ENCODE measurements at places on chromosomes 13 and 19. TPM values are rescaled to one million over a fixed set of nuclear protein-coding genes. Genes with fewer than 3 reads are reported as not detected.

The ERFL gene
- total RNA-seq, result 3.0 TPM

DNA sequence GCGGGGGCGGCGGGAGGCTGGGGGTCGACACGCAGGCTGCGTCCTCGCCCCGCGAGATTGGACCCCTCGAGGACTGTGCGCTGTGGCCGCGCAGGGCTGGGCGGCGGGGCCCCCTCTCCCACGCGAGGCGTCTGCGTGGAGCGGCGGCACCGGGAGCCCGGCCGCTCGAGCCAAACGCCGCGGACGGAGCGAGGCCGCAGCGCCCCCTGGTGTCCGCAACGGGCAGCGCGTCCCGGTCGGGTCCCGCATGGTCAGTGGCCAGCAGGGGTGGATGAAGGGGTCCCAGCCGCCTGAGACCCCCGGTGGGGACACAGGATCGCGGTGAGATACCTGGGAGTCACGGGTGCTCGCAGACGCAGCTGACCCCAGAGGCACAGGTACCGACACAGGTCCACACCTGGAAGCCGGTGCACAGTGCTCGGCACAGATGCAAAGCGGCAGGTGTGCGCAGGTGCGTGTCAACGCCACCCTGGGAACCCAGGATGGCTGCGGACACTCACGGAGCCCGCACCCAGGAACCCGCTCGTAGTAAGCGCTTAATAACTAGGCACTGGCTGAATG, 2.1 kb upstream of the CIRBP start:
- peak; percentile 97 for DNase-seq
- peak overlapping the region; percentile 61 for H3K4me3 ChIP-seq
- H3K4me1 ChIP-seq, result peaks cover 96% of the 10 kb centered on the region
- peak overlapping the region; percentile 74 for H3K27ac ChIP-seq

- H3K27me3 ChIP-seq, result no peaks in the 10 kb centered on the region
- no peak overlapping the region for H3K27ac ChIP-seq
- no peak for DNase-seq
- no peak overlapping the region for H3K4me3 ChIP-seq
Observed at GRCh38 chr19:38809592-38810252, 3.0 kb downstream of the LGALS4 start.

- H3K4me1 ChIP-seq, result no peaks in the 10 kb centered on the region
- no peak overlapping the region for H3K27ac ChIP-seq
- no peaks in the 10 kb centered on the region for H3K27me3 ChIP-seq
- DNase-seq, result no peak
Observed at GRCh38 chr13:36412736-36413135, 19.6 kb upstream of the CCNA1 start.

- no peak within 1 kb of the TSS for H3K27ac ChIP-seq
- H3K4me1 ChIP-seq, result peaks cover 36% of the 10 kb centered on the region
- peaks cover 84% of the 10 kb centered on the region for H3K27me3 ChIP-seq
- H3K36me3 ChIP-seq, result no peaks in the 10 kb centered on the region
- H3K4me3 ChIP-seq, result no peak within 1 kb of the TSS
Observed at GRCh38 chr19:1000095-1000494, at the start of gene GRIN3B. Gene GRIN3B, plus strand, starts transcription at chr19:1000419. Its CDS starts 19 bp downstream, at chr19:1000438.

GRCh38 chr13:46389457-46390451, 2.7 kb upstream of the RUBCNL start:
- H3K27ac ChIP-seq, result peak overlapping the region; percentile 62
- no peaks in the 10 kb centered on the region for H3K36me3 ChIP-seq
- H3K4me3 ChIP-seq, result no peak overlapping the region
- DNase-seq, result peak; percentile 84
- H3K27me3 ChIP-seq, result peaks cover 17% of the 10 kb centered on the region
- peaks cover 24% of the 10 kb centered on the region for H3K4me1 ChIP-seq

DNA sequence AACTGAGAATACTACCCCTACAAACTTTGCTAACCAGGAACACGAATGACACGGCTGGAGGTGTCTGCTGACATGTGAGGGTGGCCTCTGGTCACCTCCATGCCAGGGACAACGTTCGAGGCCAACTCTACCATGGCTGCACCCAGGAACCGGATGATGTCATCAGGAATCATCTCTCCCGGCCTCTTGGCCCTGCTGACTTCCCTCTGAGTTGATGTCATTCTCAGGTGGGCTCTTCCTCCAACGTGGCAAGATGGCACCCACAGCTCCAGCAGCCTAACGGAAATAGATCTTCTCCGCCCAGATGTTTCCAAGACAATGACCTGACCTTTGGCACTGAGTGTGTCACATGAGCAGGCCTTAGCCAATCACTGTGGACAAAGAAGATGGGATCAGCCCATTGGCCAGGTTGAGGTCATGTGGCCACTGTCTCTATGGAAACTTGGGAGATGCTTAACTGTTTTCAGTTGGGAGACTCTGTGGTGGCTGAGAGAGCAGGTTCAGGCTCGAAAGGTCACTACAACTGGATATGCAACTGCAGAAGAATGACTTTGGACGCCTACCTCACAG, 15.0 kb downstream of the MBD3L2B start:
- no peak overlapping the region for H3K27ac ChIP-seq
- no peak for DNase-seq
- no peak overlapping the region for H3K4me3 ChIP-seq
- no peaks in the 10 kb centered on the region for H3K36me3 ChIP-seq
- no peaks in the 10 kb centered on the region for H3K4me1 ChIP-seq

The RASGRP4 gene
- 21.0 TPM for total RNA-seq

DNA sequence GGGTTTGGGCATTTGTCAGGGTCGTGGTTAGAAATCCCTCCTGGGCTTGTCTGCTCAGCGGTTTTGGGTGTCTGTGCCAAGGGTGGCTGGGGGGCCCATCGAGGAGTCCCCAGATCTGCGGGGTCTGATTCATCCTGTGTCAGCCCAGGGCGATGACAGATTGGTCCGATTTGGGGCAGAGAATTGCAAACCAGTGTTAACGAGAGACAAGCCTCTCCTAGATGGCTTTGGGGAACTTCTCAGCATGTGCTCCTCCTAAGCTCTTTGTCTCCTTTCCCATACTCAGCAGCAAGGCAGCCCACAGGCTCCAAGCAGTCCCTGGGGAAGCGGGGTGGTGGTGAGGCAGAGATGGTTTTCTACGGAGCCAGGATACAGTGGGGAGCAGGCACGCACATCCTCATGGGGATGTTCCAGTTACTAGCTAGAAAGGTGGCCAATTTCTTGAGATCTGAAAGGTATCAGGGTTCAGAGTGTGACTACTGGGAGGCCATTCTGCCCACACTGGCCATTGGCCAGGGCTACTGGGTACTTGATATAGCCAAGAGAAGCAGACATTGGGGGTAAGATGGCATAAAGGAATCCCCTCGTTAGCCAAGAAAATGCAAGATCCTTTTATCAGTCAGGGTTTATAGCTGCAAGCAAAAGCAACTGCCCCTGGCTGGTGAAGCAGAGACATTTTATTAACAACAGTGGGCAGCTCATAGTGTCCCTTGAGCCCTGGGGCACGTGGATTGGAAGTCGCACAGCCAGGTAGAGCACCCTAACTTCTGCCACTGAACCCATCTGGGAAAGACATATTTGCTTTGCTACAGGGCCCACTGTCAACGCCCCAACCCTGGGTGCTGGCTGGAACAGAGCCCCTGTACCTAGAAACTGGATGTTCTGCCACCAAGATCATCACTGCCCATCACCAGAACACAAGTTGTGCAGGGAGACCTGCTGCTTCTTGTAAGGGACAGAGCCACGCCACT, 63.6 kb downstream of the RGCC start:
- no peaks in the 10 kb centered on the region for H3K36me3 ChIP-seq
- no peak overlapping the region for H3K27ac ChIP-seq
- no peaks in the 10 kb centered on the region for H3K4me1 ChIP-seq
- DNase-seq, result no peak

GRCh38 chr19:55698256-55698655, 23.2 kb downstream of the EPN1 start:
- no peaks in the 10 kb centered on the region for H3K27me3 ChIP-seq
- H3K4me1 ChIP-seq, result peaks cover 7% of the 10 kb centered on the region
- H3K4me3 ChIP-seq, result no peak overlapping the region
- peak; percentile 66 for DNase-seq
- no peak overlapping the region for H3K27ac ChIP-seq

The CACNA1A gene
- 0.70 TPM for total RNA-seq

DNA sequence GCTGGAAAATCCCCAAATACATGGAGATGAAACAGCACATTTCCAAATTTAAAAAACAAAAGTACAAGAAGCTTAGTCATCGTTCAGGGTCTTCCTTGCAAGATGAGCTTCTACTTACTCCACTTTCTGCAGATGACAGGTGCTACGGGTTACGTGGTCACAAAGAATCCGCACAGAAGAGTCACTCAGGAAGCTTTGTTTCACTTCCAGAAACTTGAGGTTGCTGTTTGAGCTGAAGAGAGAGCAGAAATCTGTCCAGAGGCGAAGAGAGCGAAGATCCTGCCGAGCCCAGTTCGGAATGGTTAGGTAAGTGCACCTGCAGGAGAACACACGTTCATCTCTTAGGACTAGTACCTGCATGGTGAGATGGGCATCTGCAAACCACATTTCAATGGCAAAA, 9.4 kb downstream of the NLRP7 start:
- DNase-seq, result no peak
- H3K27me3 ChIP-seq, result peaks cover 44% of the 10 kb centered on the region
- H3K4me3 ChIP-seq, result no peak overlapping the region
- H3K4me1 ChIP-seq, result peaks cover 13% of the 10 kb centered on the region

- no peak for DNase-seq
- H3K27ac ChIP-seq, result no peak overlapping the region
- H3K4me1 ChIP-seq, result peaks cover 20% of the 10 kb centered on the region
- H3K36me3 ChIP-seq, result peaks cover 59% of the 10 kb centered on the region
Observed at GRCh38 chr13:26219726-26220125, 2.4 kb downstream of the RNF6 start.

The ZNF578 gene
- total RNA-seq, result 3.4 TPM

DNA sequence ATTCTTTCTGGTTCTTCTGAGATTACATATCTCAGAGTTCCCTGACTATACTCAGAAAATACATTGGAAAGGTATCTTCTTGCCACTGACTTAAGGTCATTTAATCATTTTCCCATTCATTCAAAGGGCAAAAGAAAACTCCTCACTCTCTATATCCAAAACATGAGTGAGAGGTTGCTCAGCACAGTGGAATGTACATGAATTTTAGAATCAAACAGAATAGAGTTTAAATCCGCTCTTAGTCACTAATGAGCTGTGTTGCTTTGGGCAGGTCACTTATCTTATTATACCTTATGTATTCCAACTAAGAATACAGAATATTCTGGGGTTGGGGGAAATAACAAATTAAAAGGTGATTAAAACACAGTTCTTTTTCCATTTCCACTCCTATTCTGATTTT, 452.6 kb upstream of the KLF12 start:
- no peaks in the 10 kb centered on the region for H3K27me3 ChIP-seq
- no peak overlapping the region for H3K27ac ChIP-seq
- no peaks in the 10 kb centered on the region for H3K36me3 ChIP-seq

- no peaks in the 10 kb centered on the region for H3K27me3 ChIP-seq
- H3K36me3 ChIP-seq, result peaks cover 10% of the 10 kb centered on the region
- peak; percentile 50 for DNase-seq
- no peak overlapping the region for H3K4me3 ChIP-seq
Observed at GRCh38 chr19:54196536-54196935, 4.1 kb upstream of the RPS9 start.

The PDS5B gene
- 62.6 TPM for total RNA-seq

DNA sequence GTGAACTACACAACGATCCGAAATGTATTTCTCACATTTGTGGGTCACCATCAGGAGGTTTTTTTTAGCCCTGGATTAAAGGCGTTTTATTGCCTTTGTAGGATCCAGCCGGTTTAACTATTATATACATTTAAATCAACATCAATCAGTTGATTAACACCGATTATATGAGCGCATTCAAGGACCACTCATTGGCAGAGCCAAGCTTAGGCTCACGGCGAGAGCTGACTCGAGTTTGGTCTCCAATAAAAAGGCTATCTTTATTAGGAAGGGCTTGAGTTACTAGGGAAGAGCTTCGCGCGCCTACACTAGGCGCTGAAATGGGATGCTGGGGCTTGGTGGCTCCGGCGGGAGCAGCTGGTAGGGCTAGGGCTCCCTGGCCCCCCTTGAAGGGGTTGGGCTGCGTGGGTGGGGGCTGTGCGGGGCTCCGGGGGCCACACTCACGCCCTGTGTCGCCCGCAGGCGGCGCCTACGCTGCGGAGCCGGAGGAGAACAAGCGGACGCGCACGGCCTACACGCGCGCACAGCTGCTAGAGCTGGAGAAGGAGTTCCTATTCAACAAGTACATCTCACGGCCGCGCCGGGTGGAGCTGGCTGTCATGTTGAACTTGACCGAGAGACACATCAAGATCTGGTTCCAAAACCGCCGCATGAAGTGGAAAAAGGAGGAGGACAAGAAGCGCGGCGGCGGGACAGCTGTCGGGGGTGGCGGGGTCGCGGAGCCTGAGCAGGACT, 4.2 kb downstream of the PDX1 start:
- DNase-seq, result no peak
- H3K36me3 ChIP-seq, result no peaks in the 10 kb centered on the region
- H3K27me3 ChIP-seq, result peaks cover 100% of the 10 kb centered on the region
- H3K4me1 ChIP-seq, result peaks cover 72% of the 10 kb centered on the region
- H3K27ac ChIP-seq, result no peak overlapping the region

The GNG7 gene
- total RNA-seq, result 19.4 TPM

GRCh38 chr13:32264407-32264806, 50.8 kb downstream of the ZAR1L start:
- H3K4me1 ChIP-seq, result peaks cover 3% of the 10 kb centered on the region
- H3K27ac ChIP-seq, result peak overlapping the region; percentile 51
- DNase-seq, result no peak
- no peak overlapping the region for H3K4me3 ChIP-seq
- H3K27me3 ChIP-seq, result no peaks in the 10 kb centered on the region

DNA sequence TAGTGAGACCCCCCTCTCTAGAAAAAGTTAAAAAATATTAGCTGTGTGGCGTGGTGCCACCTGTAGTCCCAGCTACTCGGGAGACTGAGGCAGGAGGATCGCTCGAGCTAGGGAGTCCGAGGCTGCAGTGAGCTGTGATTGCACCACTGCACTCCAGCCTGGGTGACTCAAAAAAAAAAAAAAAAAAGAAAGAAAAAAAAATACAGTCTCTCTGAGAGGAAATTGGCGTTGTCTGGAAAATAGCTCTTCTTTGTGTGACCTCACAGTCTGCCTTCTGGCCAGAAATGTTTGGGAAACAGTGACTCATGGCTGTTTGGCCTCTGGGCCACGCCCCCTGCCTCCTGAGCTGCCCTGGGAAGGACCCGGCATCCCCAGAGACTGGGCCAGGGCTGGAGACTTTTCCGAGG, 10.7 kb downstream of the MARCHF2 start:
- peaks cover 22% of the 10 kb centered on the region for H3K36me3 ChIP-seq
- no peak overlapping the region for H3K4me3 ChIP-seq
- peak overlapping the region; percentile 88 for H3K27ac ChIP-seq
- peak; percentile 84 for DNase-seq
- no peaks in the 10 kb centered on the region for H3K27me3 ChIP-seq
- H3K4me1 ChIP-seq, result peaks cover 23% of the 10 kb centered on the region

- peak overlapping the region; percentile 87 for H3K27ac ChIP-seq
- peaks cover 34% of the 10 kb centered on the region for H3K4me1 ChIP-seq
- H3K36me3 ChIP-seq, result no peaks in the 10 kb centered on the region
- H3K4me3 ChIP-seq, result peak overlapping the region; percentile 74
Observed at GRCh38 chr19:50368649-50369570, 3.5 kb upstream of the NAPSA start.

The GARRE1 gene
- 65.3 TPM for total RNA-seq

The TRIP10 gene
- total RNA-seq, result 42.2 TPM

DNA sequence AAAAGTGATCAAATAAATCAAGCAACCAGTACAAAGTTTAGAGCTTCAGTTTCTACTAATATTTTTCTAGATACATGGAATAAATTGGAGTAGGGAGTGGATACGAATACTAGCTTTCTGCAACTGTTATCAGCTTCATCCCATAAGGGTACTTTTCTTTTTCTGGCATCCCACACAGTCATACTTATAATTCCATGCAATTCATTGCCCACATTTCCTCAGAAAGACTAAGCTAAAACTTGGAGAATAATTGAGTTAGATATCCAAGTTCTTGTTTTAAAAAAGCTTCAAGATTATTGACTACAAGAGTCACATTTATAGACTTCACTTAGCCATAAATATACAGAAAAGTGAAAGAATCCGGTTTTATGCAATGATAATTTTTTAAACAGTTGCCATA, 186.9 kb downstream of the OLFM4 start:
- H3K27ac ChIP-seq, result no peak overlapping the region
- no peak for DNase-seq
- no peaks in the 10 kb centered on the region for H3K27me3 ChIP-seq

All from spleen (tissue), 13 donors.